ENCODE measurements at places on chromosomes 13 and 19.

- DNase-seq: no peak
Measured at GRCh38 chr19:45079911-45080370, 881 bp downstream of the GEMIN7 start.

DNA sequence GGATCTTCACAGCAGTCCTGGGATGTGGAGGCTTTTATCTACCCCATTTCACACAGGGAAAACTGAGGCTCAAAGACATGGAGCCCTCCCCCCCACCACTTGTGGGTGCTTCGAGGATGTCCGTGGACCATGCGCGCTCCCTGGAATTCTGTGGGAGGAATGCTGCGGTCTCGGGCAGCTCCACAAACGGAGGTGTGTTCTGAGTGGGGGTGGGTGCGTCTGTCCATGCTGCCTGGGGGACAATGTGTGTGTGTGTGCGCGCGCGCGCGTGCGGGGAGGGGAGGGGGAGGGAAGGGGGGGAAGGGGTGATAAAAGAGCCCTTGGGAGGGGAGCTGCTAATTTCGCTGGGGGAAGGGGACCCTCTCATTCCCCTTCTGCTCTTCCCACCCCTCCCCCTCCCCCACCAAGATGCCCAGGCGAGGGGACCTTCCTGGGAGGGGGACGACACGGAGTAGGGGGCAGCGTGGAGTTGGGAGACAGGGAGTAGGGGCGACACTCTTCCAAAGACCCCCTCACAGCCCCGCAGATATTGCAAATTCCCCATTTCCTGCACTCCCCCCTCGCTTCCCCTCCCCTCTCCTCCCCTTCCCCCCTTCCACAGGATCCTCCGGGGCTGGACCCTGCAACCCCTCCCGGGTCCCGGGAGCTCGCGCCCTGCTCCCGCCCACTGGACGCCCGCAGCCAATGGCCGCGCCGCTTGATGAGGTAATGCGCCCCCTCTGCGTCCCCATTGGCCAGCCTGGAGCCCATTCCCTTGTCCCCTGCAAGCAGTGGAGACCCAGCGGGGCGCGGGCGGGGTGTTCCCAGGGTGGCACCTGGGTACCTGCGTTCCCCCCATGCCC lies 18.9 kb upstream of the ZNRF4 start:
- DNase-seq: no peak

DNA sequence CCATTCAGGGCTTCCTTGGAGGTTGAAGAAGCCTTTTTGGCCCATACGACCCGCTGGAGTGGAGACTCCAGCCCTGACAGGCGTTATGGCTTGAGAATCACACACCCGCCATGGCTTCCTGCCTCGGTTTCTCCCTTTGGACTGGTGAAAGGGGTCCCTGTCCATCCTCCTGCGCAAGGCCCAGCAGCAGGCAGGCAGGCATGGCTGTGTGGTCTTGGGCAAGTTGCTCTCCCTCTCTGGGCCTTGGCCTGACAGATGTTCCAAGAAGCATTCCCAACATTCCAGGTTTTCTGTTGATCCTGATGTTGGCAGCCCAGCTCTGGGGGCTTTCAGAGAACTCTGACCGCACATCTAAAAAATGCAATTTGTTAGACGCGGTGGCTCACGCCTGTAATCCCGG lies 8.1 kb downstream of the PTPRS start:
- DNase-seq: no peak

GRCh38 chr13:94109715-94110374 lies 369.6 kb downstream of the DCT start:
- no peak for DNase-seq

GRCh38 chr13:91398413-91399188 lies at the start of gene GPC5:
Gene GPC5, plus strand, starts transcription at chr13:91398621.
- DNase-seq: peak; percentile 67

GRCh38 chr19:4902796-4903195 lies at the start of gene ARRDC5:
Gene ARRDC5, minus strand, starts transcription at chr19:4902896. Its CDS starts 71 bp downstream, at chr19:4902825.
- no peak for DNase-seq

DNA sequence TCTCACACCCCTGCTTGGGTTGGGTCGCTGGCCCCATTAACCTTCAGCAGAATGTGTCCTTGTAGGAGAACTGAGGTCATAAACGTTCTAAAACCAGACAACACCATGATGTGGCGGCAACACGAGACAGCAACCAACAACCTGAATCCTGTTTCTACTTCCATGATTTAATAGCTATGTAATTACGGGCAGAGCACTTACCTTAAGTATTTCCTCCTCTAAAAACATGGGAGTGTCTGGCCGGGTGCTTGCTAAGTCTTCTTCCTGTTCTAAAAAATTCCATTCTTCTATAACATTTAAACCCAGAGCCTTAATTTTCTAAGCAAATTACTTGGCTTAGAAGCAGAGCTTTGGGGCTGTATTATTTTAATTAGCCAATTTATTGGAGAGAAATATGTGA lies 33.5 kb upstream of the IRS2 start:
- no peak for DNase-seq

DNA sequence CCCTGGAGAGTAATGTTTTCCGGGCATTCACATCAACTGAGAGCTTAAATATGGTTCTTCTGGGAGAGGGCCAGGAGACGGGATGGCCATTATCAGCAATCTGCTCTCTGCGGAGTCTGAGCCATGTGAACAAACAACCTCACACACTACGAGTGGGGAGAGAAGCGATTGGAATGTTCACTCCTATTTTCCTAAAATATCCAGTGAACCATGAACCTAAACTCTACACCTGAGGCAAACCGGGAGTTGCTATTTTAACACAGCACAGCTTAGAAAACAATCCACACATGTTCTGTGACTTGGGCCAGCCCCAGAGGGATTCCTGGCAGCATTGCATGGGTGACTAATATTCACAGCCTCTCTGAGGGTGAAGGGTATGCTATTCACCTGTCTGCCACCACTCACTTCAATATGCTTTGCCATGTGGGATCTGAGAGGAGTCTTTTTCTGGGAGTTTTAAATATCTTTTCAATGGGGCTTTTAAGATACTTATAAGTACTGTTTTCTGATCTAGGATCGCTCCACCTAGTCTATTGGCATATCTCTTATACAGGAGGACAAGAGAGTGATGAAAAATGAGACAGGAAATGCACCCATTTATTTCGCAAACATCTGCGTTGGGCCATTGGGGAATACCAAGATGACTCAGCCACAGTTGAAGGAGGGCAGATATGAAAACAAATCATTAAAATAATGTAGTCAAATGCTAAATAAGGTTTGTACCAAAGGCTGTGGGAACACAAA lies 72.6 kb upstream of the SERP2 start:
- DNase-seq: no peak

GRCh38 chr13:63838366-63839110 lies 2422.9 kb upstream of the PCDH20 start:
- DNase-seq: no peak

DNA sequence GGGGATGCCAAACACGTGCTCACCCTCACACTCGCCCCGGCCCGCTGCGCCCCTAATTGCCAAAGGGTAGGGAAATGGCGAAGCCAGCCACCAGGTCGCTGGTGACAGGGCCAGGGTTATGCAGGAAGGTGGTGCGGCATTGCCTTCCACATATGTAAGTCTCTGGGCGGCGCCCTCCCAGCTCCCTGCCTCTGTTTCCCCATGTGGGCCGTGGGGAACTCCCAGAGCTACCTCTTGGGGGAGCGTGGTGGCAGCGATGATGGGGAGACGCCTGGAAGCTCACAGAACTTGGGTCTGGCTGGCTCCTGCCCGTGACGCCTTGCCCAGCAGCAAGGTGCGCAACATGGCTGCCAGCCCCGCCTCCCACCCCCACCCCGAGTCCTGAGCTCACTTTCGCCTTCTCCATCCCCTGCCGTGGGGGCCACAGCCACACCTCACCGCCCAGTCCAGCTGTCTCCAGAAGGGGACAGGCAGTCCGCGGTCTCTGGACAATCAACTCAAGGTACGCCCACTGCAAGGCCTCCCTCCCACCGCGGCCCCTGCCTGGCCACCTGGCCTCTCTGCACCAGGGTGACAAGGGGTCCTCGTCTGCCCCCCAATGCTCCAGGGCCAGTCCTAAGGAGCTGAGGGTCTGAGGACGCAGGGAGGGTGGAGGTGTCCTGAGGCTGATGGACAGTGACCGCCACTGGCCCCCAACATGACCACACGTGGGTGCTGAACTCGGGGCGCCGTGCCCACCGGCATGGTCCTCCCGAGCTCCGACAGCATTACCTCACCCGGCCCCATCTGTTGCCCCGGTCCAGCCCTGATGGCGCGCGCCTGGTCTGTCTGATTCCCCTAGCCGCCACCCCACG lies 6.6 kb downstream of the C19orf25 start:
- no peak for DNase-seq

DNA sequence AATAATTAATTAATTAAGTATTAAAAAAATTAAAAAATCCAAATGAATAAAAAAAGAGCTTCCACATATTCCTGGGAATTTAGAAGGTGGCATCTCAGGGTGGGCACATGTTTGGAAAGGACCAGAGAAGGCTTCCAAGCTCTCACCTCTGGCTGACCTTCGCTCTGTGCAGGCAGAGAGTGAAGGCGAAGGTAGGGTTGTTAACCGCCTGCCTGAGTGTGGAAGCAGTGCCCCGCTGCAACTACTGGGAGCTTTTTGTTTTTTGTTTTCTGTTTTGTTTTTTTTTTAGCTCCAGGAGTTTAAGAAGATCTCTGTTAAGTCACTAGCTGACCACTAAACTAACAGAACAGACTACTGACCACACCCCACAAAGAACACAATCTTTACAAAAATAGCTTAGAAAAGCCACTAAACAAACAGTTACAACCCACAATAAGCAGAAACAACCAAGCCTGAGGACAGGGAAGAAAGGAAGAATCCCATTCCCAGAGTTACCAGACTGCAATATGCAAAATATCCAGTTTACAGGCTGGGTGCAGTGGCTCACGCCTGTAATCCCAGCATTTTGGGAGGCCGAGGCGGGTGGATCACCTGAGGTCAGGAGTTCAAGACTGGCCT lies 11.4 kb downstream of the ZNF541 start:
- no peak for DNase-seq

GRCh38 chr13:58583966-58584365 lies 952.4 kb downstream of the PCDH17 start:
- no peak for DNase-seq

DNA sequence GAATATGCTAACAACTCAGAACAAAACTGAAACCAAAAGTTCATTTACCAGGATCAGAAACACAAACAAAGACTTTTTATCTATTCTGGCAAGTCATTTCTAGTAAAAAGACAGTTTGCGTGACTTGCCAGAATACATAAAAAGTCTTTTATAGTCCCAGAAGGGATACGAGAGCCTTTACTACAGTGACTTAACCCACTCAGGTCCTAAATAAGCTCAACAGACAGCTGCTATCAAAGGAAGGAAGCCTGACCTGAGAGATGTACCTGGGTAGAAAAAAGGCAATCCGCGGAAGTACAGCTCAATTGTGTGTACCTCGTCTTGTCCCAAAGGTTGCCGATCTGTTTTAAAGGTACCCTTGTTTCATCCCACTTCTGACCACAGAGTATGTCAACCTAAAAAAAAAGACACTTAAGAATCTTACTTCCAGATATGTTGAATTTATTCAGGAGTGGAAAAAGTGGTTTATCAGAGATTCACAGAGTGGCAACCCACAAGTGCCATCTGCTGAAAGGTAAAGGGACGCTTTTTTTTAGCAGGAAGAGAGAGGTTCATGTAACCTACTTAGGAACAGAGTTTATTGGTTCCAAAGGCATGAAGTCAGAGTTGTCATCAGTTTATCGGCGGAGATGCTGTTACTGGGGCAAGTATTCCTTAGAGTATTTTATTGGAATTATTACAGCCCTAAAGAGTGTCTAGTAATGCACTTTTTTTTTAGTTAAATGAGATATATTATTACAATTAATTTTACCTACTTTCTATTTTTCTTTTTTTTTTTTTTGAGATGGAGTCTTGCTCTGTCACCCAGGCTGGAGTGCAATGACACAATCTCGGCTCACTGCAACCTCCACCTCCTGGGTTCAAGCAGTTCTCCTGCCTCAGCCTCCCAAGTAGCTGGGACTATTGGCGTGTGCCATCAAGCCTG lies 69.7 kb upstream of the C1QTNF9B start:
- peak; percentile 60 for DNase-seq

DNA sequence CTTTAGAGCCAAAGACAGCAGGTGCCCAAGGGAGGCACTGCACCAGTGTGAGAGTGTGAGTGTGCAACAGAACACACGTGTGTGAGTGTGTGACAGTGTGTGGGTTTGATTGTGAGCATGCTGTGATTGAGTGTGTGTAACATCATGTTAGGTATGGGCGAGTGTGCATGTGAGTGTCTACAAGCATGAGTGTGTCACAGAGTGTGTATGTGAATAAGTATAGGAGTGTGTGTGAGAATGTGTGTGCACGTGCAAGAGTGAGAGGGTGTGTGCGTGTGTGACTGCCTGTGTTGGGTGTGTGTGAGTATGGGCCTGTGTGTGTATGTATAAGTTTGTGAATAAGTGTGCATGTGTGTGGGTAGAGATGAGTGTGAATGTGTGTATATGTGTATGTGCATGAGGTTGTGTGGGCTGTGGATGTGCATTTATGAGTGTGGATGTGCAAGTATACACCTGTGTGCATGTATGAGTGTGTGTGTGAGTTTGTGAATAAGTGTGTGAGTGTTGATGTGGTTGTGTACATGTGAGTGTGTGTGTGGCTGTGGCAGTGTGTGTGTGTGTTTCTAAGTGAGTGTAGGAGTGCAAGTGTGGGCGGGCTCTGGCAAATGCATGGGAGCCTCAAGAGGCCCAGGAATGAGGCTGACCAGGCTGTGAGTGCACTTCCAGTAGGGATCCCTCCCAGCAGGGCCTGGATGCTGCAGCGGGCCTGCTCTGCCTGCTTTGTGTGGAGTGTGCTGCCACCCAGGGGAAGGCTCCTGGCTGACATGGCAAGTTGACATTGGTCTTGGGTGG lies 198.4 kb downstream of the COL4A1 start:
- DNase-seq: no peak

DNA sequence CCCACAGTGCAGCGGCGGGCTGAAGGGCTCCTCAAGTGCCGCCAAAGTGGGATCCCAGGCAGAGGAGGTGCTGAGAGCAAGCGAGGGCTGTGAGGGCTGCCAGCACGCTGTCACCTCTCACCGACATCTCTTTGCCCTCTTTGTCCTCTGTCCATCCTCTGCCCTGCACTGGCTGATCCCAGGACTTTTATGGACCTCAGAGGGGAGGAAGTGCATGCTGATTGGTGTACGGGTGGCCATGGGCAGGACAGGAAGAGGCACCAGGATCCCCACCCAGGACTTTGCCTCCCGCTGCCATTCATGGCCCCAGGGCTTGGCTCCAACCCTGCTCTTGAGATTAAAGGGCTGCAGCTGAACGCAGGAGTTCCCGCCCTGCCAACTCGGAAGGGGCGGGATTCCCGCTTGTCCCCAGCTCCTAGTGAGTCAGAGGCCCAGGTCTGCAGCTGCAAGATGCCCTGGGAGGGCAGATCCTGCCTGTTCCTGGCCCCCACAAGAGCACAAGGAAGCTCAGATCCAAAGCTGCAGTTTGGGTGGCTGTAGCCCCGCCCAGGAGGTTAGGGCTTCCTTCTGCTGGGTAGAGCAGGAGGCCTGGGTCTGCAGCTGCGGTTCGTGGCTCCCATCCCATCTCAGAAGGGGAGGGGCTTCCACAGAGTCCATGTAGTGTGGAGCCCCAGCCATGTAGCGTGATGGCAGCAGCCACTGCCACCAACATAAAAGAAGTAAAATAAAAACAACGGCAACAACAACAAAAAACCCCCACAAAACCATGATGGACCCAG lies 1716.7 kb downstream of the SLITRK1 start:
- DNase-seq: no peak

GRCh38 chr19:898663-899062 lies 5.4 kb downstream of the RNU6-9 start:
- no peak for DNase-seq
